Right cardiac atrium (tissue), 5 donors: ENCODE measurements at places on chromosomes 7 and 10. TPM values are rescaled to one million over a fixed set of nuclear protein-coding genes. Genes with fewer than 3 reads are reported as not detected.

DNA sequence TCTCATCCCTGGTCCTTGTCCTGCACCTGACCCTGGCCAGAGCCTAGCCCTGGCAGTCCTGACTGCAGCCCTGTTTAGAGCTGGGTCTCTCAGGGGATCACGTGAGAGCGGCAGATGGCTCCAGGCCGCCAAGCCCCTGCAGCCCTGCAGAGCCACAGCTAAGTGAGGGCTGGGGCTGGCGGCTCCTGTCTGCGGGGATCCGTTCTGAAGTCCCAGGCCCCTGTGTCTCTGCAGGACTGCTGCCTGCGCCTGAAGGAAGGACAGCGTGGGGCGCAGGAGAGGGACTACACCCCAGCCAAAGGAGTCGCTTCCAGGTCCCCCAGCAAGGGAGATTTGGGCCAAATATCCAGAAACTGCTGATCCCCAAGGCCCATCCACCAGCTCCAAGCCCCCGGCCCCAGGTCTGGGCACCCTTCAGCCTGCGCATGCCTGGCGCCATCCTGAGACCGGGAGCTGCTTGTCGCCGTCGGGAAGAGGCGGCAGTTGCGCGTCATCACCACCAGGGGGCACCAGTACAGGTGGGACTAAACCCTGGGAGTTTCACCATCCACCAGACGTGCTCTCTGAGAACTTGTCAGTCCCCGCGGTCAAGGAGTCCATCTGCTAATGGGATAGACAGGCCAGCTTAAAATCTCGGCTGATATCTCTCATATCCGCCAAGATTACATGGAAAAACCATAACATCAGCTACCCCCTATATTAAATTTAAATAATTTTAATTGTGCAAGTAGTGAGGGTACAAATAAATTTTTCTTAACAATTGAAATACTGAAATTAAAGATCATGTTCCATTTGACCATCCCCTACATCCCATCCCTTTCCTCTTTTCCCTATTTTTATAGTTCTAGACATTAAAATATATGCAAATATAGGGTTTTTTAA, 25.1 kb upstream of the GHRHR start:
- peak; percentile 93 for DNase-seq

- DNase-seq: no peak
Measured at GRCh38 chr7:114504586-114504985, 90.0 kb downstream of the FOXP2 start.

- DNase-seq: no peak
Measured at GRCh38 chr7:18221377-18222293, 194.0 kb upstream of the PRPS1L1 start.

DNA sequence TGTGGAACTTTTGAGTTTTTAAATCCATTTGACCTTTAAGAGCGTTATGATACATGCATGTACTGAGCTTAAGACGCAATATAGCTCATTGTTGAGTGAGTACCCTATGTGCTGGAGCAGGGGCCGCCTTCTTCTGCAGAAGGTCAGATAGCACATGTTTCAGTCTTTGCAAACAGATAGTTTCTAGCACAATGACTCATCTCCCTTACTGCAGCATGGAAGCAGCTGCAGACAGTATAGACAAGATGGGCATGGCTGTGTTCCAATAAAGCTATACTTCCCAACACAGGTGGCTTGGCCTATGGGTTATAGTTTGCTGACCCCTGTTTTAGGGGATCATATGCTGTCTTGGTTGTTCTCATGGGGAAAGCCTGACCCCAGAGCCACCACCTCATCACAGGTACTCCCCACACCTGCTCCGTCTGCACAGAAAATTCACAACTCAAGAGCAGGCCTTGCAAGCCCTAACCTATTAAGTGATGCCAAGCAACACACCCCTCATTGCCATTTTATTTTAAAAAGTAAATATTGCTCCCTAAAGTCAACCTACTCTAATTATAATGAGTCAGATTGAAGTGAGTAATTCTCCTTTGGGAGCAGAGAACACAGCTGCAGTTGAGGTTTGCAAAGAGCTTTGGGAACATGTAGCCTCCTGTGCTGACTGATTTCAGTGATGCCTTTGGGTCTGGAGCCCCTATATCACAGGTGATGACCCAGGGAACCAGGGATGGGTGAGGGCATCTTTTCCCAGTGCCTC, 330.1 kb downstream of the PAXIP1 start:
- DNase-seq: no peak

DNA sequence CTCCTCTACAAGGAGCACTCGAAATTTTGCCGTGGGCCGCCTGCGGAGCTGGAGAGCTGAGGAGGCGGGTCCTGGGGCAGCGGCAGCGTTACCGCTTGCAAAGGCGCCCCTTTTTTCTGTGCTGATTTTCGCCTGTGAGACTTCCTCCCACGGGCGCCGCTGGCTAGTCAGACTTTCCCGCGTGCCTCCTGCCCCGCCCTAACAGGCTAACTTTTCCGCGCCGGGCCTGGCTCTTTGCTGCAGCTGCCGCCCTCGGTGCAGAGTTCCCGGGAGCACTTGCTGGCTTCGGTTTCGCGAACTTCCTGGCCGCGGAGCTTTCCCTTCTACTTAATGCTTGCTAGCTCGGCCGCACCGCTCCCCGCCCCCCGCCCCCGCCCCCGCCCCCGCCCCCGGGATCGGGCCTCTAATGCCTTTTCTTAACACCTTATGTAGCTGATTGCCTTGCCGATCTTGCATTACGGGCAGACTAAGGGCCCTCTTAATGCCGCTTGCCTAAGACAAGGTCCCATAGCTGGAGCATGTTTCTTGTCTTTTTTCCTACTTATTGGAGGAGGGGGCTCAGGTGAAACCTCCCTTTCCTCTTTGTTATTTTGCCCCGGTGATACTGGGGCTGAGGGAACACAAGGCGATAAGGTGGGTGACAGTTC, 37.9 kb upstream of the RASGEF1A start:
- DNase-seq: peak; percentile 92

DNA sequence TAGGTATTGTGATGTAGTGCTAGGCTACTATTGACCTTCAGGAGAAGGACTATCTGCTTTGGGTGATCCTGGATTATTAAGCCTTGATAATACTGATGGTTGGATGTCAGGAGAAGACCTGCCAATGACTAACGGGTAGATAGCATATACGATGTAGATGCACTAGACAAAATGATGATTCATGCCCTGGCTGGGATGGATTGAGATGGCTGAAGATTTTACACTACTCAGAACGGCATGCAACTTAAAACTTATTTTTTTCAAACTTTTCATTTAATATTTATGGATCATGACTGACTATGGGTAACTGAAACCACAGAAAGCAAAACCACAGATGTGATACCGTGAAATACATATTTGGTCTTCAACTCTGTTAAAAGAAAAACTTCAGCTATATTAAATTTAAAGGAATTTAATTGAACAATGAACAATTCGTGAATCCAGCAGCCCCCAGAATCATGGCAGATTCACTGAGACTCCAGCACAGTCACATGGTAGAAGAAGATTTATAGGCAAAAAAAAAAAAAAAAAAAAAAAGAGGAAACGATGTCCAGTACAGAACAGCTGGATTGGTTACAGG, 124.6 kb upstream of the CDK13 start:
- DNase-seq: no peak

GRCh38 chr7:82166260-82167015, 277.1 kb downstream of the CACNA2D1 start:
- DNase-seq: no peak

DNA sequence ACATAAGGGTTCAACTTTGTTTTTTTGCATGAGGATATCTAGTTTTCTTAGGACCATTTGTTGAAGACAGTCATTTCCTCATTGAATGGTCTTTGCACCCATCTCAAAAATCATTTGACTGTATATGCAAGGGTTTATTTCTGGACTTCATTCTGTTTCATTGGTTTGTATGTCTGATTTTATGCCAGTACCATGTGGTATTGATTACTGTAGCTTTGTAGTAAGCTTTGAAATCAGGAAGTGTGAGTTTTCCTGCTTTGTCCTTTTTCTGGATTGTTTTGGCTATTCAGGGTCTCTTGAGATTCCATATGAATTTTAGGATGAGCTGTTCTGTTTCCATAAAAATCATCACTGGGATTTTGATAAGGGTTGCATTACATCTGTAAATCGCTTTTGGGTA, 63.9 kb downstream of the SND1 start:
- DNase-seq: no peak

DNA sequence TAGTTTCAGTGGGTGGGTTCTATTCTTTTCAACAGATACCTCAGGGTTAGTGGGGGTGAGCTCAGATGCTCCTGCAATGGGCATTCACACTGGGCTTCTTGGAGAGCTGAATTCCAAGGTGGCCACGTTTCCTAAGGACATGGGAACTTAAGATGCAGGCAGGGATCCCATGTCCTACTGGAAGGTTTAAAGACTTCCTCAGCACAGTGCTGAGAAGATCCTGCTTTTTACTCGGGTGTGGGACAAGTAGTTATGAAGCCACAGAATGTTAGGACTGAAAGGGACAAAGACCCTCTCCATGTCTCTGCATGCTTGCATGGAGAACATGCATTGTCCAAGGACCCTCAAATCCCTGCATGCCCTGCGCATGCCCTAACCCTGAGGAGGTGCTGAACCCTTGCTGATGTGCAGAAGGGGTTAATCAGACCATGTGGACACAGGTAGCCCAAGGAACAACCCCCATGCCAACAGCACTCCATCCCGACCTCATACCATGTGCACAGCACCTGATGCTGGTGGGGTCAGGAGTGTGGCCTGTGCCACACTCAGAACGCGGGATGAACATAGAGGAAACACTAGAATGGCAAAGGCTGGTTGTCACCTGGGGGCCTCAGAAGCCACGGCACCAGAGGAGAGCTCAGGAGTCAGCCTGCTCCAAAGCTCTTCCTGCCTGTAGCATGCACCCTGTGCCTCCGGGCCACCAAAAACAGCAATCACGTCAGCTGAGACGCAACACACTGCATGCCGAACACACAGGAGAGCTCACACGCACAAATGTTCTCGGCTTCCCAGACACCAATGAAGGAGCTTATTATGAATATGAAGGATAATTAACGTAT, 15.2 kb downstream of the IL2RA start:
- DNase-seq: no peak

GRCh38 chr7:101169838-101170551, 4.6 kb upstream of the VGF start:
- peak; percentile 88 for DNase-seq

The PRLHR gene
- not detected for total RNA-seq

The PIP4K2A gene
- 22.6 TPM for total RNA-seq

The SUGCT gene
- total RNA-seq: 5.7 TPM

The TMEM236 gene
- total RNA-seq: 1.0 TPM

The UNC5B gene
- 25.7 TPM for total RNA-seq

The ACTL6B gene
- total RNA-seq: not detected

The ALKBH4 gene
- 9.2 TPM for total RNA-seq
